ENCODE measurements at places on chromosomes 5 and 9. TPM values are rescaled to one million over a fixed set of nuclear protein-coding genes. Genes with fewer than 3 reads are reported as not detected.
A peak's percentile ranks its signal among the peaks of the same experiment; 100 is the strongest.

- DNase-seq: no peak
These were observed 173.8 kb downstream of the AUH start for GRCh38 chr9:91187965-91188344.

GRCh38 chr5:14752497-14753071 is 88.1 kb downstream of the OTULIN start:
- no peak for DNase-seq

GRCh38 chr5:135127439-135128240 is 93.6 kb upstream of the PITX1 start:
- DNase-seq: peak; percentile 53

GRCh38 chr5:1292139-1292538 is 2.7 kb downstream of the TERT start:
- peak; percentile 19 for DNase-seq

DNA sequence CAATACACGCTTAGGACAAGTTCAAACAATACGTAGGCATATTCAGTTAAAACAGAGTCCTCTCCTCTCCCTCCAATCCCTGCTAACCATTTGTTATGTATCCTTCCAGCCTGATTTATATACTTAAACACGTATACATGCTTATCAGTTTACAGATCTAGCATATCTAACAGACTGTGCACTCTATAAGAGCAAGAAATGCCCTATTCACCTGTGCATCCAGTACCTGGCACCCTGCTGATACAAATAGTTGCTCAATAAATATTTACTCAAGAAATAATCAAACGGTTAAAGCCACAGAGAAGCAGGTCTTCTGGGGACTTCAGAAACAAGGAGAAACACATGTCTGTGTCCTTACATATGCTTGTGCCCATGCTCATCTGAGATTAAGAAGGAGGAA is 55.9 kb downstream of the MLLT3 start:
- DNase-seq: no peak

DNA sequence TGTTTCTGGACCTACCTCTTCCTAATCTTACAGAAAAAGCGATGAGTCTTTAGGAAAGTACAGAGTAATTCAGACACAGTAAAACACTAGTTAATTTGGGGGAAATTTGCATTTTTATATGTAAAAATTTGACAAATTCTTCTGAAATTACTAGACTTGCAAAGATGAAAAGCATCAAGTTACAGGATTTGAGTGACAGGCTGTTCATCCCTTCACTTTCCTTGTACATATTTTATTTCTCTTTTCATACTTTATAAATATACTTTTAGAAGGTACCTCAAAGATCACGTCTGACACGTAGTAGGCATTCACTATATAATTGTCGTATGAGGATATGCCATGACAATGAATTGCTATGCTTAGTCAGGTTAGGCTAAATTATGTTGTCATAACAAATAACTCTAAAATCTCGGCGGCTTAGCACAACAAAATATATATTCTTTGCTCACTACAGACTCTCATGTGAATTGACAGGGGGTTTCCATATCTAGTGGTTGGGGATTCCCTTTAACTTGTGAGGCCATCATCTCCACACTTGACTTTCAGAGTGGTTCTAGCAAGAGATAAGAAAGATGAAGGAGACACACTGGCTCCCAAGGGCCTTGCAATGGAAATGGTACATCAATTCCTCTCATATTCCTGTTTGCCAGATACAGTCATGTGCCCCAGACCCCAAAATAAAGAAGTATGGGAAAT is 154.1 kb upstream of the TUT7 start:
- no peak for DNase-seq

GRCh38 chr5:126636956-126637355 is 36.2 kb downstream of the PHAX start:
- no peak for DNase-seq

- DNase-seq: no peak
These were observed 18.4 kb downstream of the TRIM32 start for GRCh38 chr9:116705531-116705930.

DNA sequence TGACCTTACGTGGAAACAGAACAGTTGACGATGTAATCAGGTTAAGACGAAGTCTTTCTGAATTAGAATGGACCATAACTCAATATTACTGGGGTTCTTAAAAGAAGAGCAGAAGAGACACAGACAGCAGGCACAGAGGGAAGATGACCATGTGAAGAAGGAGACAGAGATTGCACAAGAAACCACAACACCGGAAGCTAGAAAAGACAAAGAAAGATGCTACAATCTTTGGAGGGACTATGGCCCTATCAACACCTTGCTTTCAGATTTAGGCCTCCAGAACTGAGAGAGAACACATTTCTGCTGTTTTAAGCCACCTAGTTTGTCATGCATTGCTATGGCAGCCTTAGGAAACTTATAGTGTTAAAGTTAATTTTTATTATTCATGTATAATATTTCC is 27.1 kb downstream of the CDH9 start:
- no peak for DNase-seq

The SLC25A2 gene
- total RNA-seq: 1.4 TPM

GRCh38 chr9:72205513-72205912 is 56.3 kb downstream of the GDA start:
- DNase-seq: no peak

The IFNA13 gene
- total RNA-seq: not detected

DNA sequence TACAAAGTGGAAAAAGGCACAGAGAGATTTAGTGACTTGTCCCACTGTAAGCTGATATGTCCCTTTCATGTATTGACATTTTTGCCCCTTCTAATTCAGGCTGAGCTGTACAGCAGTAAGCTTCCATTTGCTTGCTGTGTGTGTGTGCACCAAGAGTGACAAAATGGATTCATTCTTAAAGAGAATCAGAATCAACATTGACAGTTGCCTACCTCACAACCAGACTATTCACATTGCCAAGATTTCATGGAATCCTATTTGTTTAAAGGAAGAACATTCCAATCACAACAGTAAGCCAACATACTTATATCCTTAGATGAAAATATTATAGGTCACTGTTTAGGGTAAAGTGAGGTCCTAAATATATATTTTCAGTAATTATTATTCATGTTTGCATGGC is 102.6 kb downstream of the TMEM232 start:
- DNase-seq: no peak

DNA sequence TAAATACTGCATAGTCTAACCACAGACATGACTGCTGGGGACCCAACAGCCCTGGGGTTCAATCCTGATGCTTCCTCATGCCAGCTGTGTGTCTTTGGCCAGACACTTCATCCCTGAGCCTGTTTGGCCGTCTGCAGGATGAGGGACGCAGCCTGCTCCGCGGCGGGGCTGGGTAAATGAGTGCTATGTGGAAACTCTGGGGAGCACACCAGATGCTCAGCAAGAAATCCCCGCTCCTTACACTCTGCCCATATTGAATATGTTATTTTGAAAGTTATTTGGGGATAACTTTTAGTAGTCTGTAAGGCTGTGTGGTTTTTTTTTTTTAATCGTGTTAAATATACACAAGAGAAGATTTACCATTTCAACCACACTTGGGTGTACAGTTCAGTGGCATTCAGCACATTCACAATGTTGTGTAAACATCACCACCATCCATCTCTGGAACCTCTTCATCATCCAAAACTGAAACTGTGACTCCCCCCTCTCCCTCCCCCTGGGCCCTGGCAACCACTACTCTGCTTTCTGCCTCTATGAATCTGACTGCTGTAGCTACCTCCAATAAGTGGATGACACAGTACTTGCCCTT is 42.7 kb downstream of the SH3PXD2B start:
- no peak for DNase-seq

The CLINT1 gene
- 139 TPM for total RNA-seq

DNA sequence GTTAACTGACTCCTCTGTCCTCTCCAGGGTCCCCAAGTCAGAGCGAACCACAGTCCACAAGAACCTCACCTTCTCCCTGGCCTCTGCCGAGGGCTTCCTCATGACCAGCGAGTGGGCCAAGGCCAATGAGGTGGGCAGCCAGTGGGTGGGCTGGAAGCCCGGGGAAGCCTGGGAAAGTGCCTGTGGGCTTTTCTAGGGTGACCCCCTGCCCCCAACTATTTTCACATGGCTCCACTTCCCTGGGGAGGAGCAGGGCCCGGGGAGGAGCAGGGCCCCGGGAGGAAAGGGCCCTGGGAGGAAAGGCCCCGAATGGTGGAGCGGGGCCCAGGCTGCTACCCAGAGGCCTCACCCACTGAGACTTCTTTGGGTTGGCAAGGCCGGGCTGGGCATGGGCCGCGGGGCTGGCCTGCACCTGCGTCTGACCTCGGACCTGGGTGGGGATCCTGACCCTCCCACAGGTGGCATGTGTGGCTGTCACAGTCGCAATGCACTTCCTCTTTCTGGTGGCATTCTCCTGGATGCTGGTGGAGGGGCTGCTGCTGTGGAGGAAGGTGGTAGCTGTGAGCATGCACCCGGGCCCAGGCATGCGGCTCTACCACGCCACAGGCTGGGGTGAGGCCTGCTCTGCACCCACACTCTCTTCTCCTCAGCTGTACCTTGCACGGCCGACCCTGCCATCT is 17.9 kb downstream of the ADGRD2 start:
- no peak for DNase-seq

The TMOD1 gene
- 5.6 TPM for total RNA-seq

The FCN2 gene
- total RNA-seq: not detected

- DNase-seq: no peak
These were observed 108.6 kb upstream of the TMEM161B start for GRCh38 chr5:88377240-88377639.

DNA sequence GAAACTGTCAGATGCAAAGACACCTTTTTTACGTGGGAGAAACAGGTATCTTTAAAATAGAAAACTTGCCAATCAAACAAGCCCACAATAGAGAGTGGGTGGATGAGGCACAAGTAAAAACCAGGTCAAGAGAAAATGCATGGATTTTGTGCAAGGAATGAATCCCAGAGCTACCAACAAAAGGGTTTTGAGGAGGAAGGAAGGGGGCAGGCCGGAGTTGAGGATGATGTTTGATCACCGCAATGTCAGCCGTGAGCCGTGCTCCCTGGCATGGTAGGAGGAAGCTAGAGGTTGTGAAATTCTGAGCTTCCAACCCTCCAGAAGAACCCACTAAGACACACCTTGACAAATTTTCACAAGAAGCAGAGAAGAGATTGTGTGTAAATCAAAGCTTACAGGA is 53.2 kb downstream of the HRH2 start:
- no peak for DNase-seq

Data from left colon (tissue), 2 donors.